Activated naive CD8-positive, alpha-beta T cell treated with anti-CD3 and anti-CD28 coated beads, Interleukin-2, amount 10 ng/mL, durations not matched to agents 7 days and 5 days (primary cell): ENCODE measurements at places on chromosomes 5 and 9. TPM values are rescaled to one million over a fixed set of nuclear protein-coding genes. Genes with fewer than 3 reads are reported as not detected.

DNA sequence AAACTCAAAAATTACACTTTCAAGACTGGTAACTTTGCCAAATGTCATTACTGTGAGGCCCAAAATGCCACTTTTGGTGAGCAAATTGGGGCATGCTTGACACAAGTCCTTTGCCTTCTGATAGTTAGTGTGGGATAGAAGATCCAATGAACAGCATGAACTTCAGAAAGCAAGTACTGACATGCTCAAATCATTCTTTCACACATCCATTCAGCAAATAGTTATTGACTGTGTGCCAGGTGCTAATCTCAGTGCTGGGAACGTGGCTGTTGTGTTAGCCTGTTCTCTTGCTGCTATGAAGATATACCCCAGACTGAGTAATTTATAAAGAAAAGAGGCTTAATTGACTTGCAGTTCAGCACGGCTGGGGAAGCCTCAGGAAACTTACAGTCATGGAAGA, 247.0 kb downstream of the CHSY3 start:
- no peak overlapping the region for H3K4me3 ChIP-seq
- no peak overlapping the region for H3K27ac ChIP-seq
- no peaks in the 10 kb centered on the region for H3K36me3 ChIP-seq
- no peaks in the 10 kb centered on the region for H3K4me1 ChIP-seq
- no peak for DNase-seq

- H3K4me1 ChIP-seq, result peaks cover 13% of the 10 kb centered on the region
- peaks cover 35% of the 10 kb centered on the region for H3K27me3 ChIP-seq
- no peak overlapping the region for H3K27ac ChIP-seq
- no peaks in the 10 kb centered on the region for H3K36me3 ChIP-seq
These were observed 55.8 kb upstream of the PTCH1 start for GRCh38 chr9:95572381-95573151.

- no peaks in the 10 kb centered on the region for H3K4me1 ChIP-seq
- no peak overlapping the region for H3K4me3 ChIP-seq
- H3K36me3 ChIP-seq, result no peaks in the 10 kb centered on the region
- H3K27me3 ChIP-seq, result peaks cover 7% of the 10 kb centered on the region
These were observed 32.1 kb downstream of the RAI14 start for GRCh38 chr5:34688015-34688810.

GRCh38 chr5:170541146-170541769, 37.4 kb downstream of the KCNIP1 start:
- no peak for DNase-seq
- no peaks in the 10 kb centered on the region for H3K4me1 ChIP-seq
- no peak overlapping the region for H3K4me3 ChIP-seq
- H3K36me3 ChIP-seq, result no peaks in the 10 kb centered on the region
- no peak overlapping the region for H3K27ac ChIP-seq

PCDHB5 gene
- total RNA-seq, result not detected

APBA1 gene
- total RNA-seq, result 0.11 TPM

COL15A1 gene
- total RNA-seq, result 0.20 TPM
